ENCODE measurements at places on chromosomes 3 and 15. TPM values are rescaled to one million over a fixed set of nuclear protein-coding genes. Genes with fewer than 3 reads are reported as not detected.

- DNase-seq = no peak
Observed at GRCh38 chr15:42903388-42904324, 16.9 kb downstream of the TTBK2 start.

DNA sequence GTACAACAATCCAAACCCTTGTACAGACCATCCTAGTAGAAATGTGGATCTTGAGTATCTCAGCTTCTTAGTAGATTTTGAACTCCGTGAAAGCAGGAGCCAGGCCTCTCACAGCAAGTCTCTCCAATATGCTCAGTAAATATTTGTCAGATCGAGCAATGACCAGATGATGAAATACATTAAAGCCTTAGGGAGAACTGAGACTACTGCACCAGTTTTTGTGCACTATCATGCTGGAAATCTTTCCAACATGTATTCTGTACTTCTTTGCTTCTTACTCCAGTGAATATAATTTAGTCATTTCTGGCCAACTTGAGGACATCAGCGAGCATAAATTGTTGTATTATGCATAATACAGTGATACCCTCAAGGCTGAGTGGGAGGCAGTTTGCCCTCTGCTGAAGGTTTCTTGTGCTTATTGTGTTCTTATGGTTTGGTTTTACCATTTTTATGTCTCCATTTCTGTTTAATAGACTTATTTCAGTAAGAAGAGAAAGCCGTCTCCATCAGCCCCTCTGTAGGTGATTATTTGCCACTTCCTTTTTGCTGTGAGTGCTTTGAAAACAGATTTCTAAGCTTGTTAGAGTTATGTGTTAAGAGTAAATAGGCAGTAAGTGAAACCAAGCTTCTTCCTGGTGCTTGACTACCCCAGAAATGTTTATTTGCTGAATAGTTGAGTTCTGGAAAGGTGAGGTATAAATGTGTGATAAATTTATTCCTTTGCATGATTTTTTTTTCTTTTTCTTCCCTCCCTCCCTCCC lies 147.1 kb downstream of the PGPEP1L start:
- no peak for DNase-seq

GRCh38 chr3:141783632-141784031 lies 20.4 kb downstream of the GRK7 start:
- DNase-seq = no peak

DNA sequence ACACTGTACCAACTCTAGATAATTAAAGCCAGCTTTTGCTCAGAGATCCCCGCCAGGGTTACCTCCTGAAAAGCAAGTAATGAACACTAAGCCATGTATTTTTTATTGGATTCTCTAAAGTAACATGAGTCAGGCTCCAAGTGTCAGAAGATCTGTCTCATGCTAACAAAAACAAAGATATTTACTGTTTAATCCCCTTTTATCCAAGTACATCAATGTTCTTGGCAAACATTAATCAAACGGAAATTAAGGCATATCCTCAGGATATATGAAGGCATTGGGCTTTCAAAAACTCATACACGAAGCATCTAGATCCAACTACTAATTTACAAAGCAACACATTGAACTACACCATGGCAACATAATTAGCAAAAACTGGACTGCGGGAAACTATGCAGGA lies 37.2 kb downstream of the MYO5A start:
- no peak for DNase-seq

Gene RAB6B
- 2.3 TPM for polyA plus RNA-seq

DNA sequence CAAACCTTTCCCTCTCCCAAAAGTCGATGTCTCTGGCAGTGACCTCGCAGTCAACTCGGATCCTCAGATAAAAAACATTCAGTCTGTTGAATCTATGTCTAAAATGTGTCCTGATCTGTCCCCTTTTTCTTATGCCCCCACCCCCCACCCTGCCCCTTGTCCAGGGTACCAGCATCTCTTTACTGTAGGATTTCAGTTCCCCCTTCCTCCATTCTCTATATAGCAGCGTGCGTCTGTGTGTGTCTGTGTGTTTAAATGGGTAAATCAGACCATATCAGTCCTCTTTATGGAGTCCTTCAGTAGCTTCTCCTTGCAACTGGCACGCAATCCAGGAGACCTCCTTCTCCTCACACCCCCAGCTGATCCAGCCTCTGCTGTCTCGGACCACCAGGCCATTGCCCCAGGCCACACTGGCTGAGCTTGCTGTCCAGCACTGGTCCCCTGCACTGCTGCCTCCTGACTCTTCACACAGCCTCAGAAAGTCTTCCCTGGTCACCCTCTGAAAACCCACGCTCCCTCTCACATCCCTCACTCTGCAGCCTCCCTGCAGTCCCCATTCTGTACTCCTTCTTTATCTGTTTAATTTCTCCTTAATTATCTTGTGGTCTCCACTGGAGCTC lies 1.5 kb downstream of the LRRK1 start:
- no peak for DNase-seq

Gene SNX22
- 0.10 TPM for polyA plus RNA-seq

GRCh38 chr15:95134431-95135110 lies 903.2 kb downstream of the MCTP2 start:
- no peak for DNase-seq

Gene ITIH3
- polyA plus RNA-seq = 0.86 TPM

- DNase-seq = no peak
Observed at GRCh38 chr3:183489455-183490210, 61.2 kb upstream of the MCF2L2 start.

Gene CPN2
- not detected for polyA plus RNA-seq

Gene KLHL40
- polyA plus RNA-seq = not detected

DNA sequence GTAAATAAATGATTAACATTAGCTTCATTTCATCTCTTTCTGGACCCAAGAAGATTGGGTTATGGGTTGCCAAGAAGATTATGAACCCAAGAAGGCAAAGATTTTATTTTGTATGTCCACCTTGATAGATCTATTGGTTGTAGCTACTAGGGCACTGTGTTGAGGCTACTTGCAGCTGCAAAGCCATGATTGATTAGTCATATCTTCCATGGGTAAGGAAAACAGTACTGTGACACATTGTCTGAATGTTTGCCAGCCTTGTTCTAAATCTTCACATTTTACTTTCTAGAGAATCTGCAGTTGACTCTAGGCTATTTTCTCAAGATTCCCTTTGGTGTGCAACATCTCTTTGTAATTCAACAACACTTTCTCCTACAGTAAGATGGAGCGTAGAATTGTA lies 229.2 kb upstream of the KCNH8 start:
- no peak for DNase-seq

Gene ESYT3
- polyA plus RNA-seq = 0.01 TPM

GRCh38 chr15:60840306-60840702 lies 361.4 kb upstream of the ICE2 start:
- no peak for DNase-seq

GRCh38 chr3:62010989-62011388 lies 362.4 kb downstream of the FEZF2 start:
- DNase-seq = no peak

Gene GPR176
- 116 TPM for polyA plus RNA-seq

DNA sequence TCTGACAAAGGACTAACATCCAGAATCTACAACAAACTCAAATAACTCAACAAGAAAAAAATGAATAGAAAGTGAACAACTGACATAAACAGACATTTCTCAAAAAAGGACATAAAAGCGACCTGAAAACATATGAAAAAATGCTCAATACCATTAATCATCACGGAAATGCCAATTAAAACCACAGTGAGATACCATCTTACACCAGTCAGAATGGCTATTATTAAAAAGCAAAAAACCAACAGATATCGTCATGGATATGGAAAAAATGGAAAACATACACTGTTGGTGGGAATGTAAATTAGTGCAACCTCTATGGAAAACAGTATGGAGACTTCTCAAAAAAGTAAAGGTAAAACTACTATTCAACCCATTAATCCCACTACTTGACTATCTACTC lies 53.3 kb downstream of the ZNF385D start:
- DNase-seq = no peak

GRCh38 chr3:14663396-14664135 lies 11.4 kb upstream of the C3orf20 start:
- no peak for DNase-seq

DNA sequence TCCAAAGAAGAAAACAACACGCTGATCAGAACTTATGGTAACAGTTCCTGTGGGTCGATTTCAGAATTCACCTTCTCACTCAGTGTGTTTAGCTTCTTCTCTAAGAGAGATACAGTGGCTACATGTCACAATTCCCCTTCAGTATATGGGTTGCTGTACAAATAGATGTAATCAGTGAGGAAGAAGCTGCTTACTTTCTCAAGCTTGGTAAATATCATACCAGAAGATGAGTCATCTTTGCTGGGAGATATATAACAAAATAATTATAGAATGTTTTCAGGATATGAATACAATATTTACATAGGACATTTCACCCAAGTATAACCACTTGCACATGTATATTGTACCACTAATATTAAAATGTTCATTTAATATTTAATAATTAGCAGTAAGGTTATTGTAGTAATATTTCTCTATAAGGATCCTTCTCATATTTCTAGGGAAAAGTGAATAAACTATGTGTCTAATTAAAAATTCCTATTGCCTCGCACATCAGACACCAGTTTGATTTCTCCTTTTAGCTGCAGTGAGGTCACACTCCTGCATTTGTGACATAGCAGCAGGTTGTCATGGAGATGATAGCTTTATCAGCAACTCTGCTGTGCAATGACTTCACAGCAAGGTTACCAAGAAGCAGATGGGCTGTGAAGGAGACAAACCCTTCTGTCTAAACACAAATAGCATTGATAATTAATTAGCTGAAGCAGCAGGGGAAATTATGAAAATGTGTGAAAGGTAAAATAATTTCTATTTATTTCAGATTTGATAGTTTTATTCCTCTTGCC lies 211.4 kb downstream of the TUSC7 start:
- no peak for DNase-seq

Gene NR1I2
- polyA plus RNA-seq = not detected

Gene HEG1
- 98.3 TPM for polyA plus RNA-seq

Gene GOLGA6L4
- polyA plus RNA-seq = 2.3 TPM

- DNase-seq = no peak
Observed at GRCh38 chr3:184081116-184081830, 15.6 kb upstream of the HTR3E start.

DNA sequence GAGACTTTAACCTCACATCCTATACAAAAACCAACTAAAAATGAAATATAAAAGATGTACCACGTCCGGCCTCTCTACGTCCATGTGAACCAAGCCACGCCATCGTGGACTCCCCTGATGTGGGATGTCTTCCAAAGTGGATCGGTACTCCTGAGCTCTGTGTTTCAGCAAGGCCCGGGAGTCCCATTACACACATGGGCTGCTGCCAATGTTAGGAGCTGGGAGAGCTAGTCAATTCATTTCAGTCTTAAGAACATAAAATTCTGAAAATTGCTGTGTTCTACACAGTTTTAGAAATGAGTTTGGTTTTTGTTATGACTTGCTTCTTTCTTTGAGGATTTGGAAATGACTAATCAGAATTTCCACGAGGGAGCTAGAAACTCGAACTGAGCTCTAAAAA lies 131.0 kb downstream of the GABRG3 start:
- DNase-seq = no peak

DNA sequence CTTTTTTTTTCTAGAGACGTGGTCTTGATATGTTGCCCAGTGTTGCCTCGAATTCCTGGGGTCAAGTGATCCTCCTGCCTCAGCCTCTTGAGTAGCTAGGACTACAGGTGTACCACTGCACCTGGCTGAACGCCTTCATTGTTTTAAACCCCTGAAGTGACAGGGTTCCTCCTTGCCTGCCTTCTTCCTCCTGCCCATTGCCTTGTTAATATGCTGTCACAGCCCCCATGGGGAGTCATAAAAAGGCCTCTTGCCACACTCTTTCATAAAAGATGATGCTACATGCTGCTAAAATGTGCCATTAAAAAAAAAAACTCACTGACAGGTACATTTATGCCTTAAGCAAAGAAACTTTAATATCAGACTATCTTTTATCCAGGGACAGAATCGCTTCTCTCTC lies 116.8 kb upstream of the SKOR1 start:
- no peak for DNase-seq

DNA sequence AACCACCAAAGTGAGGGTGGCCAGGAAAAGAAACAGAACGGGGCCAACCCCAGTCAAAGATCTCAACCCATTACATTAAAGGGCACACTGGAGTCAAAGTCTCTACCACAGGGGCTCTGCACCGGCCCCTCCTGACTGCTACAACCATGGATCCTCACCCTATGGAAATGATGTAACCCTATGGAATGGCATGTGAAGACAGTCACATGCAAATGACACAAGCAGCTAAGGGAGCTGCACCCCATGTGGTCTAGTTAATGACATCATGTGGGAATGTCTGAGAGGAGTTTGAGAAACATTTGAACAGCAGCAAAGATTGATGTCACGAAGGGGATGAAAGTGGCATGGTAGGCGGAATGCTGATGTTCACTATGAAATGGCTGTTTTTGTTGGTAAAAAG lies 298.2 kb upstream of the SLCO3A1 start:
- no peak for DNase-seq

Gene TERC
- not detected for polyA plus RNA-seq

- no peak for DNase-seq
Observed at GRCh38 chr15:31259562-31260252, 66.9 kb upstream of the KLF13 start.

DNA sequence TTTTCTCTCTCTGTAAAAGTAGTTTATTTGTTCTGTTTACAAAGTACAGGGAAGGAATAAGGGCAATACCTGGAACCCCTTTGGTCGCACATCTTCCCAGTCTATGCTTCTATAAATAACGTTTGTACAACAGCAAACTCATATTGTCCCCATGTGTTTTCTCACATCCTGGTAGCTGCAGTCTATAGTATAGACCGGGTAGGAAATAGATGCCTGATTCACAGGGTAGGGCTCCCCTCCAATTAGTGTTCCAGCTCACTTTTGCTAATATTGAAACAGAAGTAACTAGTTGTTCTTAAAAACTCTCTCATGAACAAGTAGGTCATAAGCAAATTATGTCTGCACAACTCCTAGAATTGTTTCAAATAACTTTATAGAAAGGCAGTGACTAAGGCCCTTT lies 17.7 kb downstream of the ATG7 start:
- no peak for DNase-seq

DNA sequence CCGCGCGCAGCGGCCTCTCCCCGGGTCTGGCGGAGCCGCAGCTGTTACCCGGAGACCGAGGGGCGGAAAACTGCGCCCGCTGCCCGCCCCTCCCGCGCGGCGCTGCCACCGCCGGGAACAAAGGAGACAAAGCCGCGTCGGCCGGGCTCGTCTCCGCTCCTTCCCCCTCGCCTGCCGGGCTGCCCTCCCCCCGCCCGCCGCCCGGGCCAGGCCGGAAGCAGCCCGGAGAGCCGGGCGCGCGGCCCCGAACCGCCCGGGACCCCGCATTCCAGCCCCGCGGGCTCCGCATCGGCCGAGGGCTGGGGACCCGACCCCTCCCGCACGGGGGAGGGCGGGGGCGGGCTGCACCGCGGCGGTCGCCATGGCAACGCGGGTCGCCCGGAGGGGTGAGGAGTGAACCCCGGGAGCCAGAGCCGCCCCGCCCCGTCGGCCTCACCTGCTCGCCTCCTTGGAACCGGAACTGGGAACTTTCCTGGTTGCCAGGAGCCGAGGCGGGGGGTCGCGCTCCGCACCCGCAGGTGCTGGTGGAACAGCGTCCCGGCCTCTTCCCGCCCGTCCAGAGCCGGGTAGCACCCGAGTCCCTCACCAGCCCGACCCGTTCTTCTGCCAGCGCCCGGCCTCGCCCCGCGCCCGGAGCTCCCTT lies 448 bp downstream of the PLXNB1 start:
- no peak for DNase-seq
